ENCODE measurements at places on chromosomes 16 and 17.
A peak's percentile ranks its signal among the peaks of the same experiment; 100 is the strongest.

GRCh38 chr16:12240036-12240435 lies 263.5 kb downstream of the SNX29 start:
- no peak for DNase-seq

GRCh38 chr17:66317629-66318028 lies 15.2 kb downstream of the PRKCA start:
- no peak for DNase-seq

DNA sequence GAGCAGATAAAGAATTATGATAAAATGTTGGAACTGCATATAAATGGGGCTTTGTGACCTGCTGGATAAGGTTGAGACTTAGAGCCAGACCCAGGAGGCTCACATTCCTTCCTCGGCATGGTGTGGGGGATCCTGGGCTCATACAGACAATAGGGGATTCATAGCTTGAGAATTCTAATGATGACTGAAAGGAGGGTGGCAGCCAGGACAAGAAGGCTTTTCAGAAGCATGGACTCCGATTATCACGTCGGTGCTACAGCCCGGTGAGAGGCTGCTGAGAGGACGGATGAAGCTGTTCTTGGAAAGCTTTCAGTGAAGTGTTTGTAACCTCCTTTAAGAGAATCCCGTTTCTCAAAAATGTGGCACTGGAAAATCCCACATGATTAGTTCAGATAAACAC lies 167.2 kb downstream of the ANKFN1 start:
- DNase-seq: no peak

DNA sequence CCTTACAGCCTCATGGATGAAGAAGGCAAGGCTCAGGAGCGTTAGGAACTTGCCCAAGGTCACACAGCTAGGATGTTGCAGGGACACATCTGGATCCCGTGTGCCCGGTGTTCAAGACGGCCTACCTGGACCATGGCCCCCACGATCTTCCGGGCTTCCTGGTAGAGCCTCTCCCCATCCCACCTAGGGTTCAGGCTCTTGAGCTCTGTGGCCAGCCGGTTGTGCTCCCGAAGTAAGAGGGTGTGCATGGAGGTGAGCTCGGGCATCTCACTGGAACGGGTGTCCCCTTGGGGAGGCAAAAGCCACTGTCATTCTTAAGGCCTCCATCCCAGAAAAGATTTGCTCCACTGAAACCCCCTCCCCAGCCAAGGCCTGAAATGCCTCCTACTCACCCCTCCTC lies 5.3 kb downstream of the MPO start:
- no peak for DNase-seq

- DNase-seq: peak; percentile 96
Measured at GRCh38 chr16:84718-85406, 6.8 kb downstream of the MPG start.

GRCh38 chr17:33492731-33493265 lies 199.7 kb upstream of the ASIC2 start:
- DNase-seq: no peak

DNA sequence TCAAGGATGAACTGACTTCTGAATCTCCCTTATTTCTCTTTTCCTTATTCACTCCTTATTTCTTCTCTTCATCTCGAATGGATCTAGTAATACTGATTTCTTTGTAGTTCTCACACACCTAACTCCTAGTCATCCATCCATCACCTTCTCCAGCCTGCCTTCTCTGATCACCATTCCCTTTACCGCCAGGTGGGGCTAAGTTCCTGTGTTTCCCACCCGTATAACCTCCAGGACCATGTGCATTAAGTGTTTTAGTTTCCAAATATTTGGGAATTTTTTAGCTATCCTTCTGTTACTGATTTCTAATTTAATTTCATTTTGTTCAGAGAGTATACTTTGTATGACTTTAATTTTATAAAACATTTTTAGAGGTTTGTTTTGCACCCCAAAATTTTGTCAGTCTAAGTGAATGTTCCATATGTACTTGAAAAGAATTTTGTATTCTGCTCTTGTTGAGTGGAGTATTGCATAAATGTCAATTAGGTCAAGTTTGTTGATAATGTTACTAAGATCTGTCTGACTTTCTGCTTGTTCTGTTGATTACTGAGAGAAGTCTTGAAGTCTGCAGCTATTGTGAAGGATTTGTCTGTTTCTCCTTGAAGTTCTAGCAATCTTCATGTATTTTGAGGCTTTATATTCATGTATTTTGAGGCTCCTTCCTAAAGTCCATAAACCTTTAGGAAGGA lies 8.8 kb downstream of the BPTF start:
- no peak for DNase-seq

GRCh38 chr16:68426347-68426652 lies 22.0 kb downstream of the SMPD3 start:
- DNase-seq: no peak

DNA sequence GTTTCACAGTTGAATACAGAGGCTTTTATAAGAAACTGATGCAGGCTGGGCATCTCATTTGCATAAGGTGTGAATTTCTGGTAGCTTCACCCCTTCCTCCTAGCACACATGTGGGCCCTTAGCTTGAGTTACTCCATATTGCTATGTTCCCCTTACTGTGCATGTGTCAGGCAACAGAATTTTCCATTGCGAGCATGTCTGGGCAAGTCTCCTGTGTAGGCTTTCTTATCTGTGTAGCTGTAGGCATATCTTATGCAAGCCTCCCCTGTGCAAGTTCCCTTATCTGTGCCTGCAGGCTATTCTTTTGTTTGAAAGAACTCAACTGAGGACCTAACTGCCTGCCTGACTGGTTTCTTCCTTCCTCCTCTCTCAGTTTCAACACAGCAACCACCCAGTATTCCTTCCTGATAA lies 597.4 kb upstream of the CDH5 start:
- no peak for DNase-seq

DNA sequence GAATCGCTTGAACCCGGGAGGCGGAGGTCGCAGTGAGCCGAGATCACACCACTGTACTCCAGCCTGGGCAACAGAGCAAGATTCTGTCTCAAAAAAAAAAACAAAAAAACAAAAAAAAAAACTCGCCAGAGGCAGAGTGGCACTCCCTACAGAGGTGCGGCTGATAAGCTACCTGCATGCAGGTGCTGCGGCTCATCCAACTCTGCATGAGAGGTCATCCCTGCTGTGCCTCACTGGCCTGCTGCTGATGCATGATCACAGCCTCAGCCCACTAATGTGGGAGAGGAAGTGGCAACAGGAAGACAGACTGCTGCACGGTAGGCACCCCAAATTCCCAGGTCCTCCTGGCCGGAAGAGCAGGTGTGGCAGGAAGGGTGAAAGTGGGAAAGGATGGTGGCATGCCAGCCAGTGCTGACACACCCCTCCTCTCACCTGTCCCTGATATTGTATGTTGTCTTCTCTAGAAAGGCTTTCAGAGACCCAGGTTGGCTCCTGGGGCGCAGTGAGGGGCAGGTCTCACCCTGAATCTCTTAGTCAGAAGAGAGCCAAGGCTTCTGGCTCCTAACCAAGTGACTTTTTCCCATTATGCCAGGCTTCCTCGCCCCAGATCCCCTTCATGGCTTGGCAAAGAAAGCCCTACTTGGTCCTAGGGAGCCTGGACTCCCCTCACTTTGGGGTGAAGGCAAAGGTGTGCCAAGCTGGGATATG lies 11.8 kb downstream of the NXPH3 start:
- no peak for DNase-seq

DNA sequence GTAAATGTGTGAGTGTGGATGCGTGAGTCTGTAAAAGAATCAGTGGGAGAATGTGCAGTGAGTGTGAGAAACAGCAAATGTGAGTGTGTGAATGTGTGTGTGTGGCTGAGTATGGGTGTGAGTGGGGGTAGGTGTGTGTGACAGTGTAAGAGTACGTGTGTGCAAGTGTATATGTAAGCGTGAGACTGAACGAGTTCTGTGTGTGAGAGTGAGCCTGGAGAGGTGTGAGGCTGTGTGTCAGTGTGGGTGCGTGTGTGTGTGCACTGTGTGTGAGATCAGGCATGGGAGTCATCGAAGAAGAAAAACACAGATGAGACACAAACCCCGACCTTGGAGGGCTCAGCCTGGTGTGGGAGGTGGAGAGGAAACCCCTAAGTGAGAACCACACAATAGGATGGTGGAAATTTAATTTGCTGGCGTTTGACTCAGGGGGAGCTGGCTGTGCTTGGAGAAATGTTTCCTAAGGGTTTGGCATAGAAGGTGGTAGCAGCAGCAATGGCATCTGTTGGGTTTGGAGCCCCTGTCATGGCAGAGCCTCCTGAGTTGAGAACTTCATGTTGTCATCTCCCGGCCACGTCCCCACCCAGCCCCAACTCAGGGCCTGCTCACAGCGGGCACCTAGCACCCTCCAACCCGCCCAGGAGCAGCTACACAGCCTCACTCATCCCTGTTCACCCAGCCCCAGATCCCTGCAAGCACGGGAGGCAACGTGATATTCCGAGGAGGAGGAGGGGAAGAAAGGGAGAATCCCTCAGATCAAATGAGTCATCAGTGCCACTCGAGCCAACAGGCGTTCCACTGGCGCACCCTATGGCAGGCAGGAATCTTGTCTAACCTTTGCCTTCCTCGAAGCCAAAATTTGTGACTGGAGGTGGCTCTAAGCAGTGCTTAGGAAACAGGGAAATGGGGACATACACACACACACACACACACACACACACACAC lies 14.3 kb upstream of the NUBP1 start:
- DNase-seq: no peak

GRCh38 chr17:4154201-4154600 lies 11.2 kb downstream of the CYB5D2 start:
- DNase-seq: no peak

DNA sequence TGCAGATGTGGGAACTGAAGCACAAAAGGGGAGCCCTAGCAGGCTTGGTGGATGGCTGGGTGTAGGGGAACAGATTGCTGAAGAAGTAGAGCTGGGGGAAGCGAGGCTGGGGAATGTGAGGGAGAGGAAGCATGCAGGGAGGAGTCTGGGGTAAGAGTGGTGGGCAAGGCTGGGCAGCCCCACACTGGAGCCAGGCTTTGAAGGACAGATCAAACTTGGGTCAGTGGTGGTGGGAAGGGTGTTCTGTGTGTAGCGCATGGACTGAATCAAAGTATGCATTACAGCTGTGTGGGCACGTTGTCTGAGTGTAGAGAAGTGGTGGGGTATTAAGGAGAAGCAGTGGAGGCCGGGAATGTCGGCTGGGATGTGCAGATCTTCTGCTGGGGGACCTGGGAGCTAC lies 116.0 kb downstream of the CYLD start:
- no peak for DNase-seq

- no peak for DNase-seq
Measured at GRCh38 chr17:13030459-13031300, 12.9 kb upstream of the ELAC2 start.

- DNase-seq: no peak
Measured at GRCh38 chr16:89506791-89507191, 1.4 kb upstream of the SPG7 start.

GRCh38 chr17:47946929-47947397 lies 5.6 kb downstream of the PNPO start:
- DNase-seq: no peak

- no peak for DNase-seq
Measured at GRCh38 chr16:81861503-81861902, 82.4 kb downstream of the PLCG2 start.

GRCh38 chr17:6480303-6480675 lies 36.0 kb downstream of the PIMREG start:
- no peak for DNase-seq

GRCh38 chr16:84029297-84030047 lies 13.1 kb downstream of the SLC38A8 start:
- no peak for DNase-seq

DNA sequence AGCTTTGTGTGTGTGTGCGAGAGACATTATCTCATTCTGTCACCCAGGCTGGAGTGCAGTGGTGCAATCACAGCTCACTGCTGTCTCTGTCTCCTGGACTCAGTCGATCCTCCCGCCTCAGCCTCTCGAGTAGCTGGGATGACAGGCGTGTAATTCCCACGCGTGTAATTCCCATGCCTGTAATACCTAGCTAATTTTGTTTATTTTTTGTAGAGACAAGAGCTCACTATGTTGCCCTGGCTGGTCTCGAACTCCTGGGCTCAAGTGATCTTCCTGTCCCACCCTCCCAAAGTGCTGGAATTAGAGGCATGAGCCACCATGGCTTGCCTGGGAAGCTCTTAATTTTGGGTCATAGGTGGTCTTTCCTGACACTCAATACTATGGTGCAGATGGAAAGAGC lies 205.3 kb upstream of the TNRC6C start:
- no peak for DNase-seq

- no peak for DNase-seq
Measured at GRCh38 chr17:82912484-82913089, 72.8 kb upstream of the ZNF750 start.

All from coronary artery (tissue), 2 donors.